ENCODE measurements at places on chromosomes 16 and 17.

DNA sequence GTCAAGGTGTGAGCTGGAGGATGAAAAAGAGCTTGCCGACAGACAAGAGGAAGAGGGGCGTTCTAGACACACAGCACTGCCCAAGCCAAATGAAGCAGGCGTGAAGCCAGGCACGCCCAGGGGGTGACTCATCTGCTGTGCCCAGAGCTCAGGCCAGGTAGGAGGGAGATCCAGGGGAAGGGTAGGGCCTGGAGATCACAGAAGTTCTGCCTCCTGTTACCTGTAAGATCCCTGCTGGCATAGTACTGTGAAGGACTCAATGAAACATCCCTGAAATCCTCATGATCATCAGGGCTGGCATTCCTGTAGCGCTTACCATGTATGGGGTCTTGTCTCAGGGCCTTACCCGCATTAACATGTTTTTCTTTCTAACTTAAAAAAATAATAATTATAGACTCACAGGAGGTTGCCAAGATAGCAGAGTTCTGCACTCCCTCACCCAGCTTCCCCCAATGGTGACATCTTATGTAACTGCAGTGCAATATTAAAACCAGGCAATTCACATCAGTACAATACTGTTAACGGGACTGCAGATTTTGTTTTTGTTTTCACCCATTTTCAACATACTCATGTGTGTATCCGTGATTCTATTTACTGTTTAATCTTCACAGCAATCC is 158.6 kb downstream of the XYLT1 start:
- no peak for DNase-seq

GRCh38 chr17:42865638-42866094 is 14.7 kb downstream of the AOC3 start:
- DNase-seq: no peak

- DNase-seq: no peak
These were observed 21.9 kb upstream of the SSTR2 start for GRCh38 chr17:73142872-73143381.

DNA sequence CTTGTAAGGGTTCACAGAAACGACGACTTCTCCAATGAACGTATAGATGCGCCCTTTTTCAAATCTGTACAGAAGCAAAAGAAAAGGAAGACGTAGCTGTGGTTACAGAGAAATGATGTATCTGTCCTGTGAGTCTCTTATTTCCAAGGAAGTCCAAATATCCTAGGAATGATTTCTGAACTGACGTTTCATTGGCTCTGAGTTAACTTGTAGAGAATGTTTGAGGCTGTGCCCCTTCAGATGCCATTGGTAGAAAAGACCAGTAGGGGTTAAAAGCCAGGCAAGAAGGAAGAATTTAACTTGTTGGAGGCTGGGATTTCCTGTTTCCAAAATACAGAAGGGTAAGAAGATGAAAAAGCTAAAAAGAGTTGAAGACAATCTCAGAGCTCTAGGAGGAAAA is 96.2 kb downstream of the MYO1D start:
- no peak for DNase-seq

- no peak for DNase-seq
These were observed 9.3 kb downstream of the CORO6 start for GRCh38 chr17:29613352-29613837.

DNA sequence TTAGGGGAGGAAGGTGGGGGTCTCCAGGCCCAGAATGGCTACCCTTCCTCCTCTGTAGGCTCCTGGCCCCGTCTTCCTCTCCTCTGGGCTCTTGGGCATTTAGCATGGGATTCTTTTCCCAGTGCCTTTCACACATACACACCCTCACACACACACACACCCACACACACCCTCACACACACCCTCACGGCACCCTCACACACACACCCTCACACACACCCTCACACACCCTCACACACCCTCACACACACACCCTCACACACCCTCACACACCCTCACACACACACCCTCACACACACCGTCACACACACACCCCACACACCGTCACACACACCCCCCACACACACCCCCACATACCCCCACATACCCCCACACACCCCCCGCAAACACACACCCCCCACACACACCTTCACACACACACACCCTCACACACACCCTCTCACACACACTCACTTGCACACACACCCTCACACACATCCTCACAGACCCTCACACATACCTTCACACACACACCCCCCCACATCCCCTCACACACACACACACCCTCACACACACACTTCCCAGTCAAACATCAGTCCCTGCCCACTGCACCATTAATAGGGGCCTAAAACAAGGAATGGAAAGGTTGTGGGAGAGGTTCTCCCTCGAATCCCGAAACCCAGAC is 845 bp downstream of the SGCA start:
- DNase-seq: no peak

DNA sequence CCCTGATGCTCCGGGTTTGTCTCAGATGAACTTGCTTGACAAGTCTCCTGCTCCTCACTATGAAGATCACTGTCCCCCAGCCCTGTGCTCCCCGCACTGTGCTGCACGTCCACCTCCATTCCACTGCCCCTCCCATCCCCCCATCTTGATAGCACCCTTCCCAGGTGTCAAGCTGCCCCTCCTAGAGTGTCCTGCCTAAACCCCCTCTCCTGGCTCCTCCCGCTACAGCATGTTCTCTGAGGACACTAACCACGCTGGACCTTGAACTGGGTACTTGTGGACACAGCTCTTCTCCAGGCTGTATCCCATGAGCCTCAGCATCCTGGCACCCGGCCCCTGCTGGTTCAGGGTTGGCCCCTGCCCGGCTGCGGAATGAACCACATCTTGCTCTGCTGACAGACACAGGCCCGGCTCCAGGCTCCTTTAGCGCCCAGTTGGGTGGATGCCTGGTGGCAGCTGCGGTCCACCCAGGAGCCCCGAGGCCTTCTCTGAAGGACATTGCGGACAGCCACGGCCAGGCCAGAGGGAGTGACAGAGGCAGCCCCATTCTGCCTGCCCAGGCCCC is 18.5 kb downstream of the DEXI start:
- DNase-seq: no peak

DNA sequence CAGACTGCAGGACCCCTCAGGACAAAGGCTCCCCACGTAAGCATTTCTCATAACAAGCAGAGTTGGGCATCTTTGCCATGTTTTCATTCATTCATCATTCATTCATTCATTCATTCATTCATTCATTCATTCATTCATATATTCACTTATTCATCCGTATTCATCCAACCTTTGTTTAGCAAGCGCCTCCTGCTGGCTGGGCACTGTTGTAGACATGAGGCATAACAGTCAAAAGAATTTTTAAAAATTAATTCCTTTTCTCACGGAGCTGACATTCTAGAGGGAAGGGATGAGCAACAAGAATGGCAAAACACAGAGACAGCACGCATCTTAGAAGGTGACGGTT is 351.7 kb upstream of the TNRC6C start:
- DNase-seq: no peak

DNA sequence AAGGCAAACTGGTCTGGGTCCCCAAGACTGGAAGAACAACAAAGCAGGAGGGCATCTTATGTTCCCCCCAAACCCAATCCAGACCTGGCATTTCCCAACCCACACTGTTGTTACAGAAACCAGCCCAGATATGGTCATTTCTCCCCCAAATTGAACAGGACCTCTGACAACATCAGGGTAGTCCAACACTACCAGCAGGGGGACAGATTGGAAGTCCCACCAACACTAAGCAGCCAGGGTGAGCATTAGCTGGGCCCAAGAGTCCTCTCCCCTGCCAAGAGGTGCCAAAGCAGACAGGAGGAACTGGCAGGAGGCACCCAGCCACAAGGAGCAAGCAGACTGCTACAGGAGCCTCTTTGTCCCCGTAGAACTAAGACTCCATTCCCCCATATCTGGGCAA is 29.3 kb upstream of the CNEP1R1 start:
- no peak for DNase-seq

GRCh38 chr17:43372273-43372911 is 26.4 kb upstream of the ARL4D start:
- DNase-seq: no peak
